ENCODE measurements at places on chromosomes 12 and 14. TPM values are rescaled to one million over a fixed set of nuclear protein-coding genes. Genes with fewer than 3 reads are reported as not detected.

- DNase-seq: no peak
These were observed 68.6 kb downstream of the MARK3 start for GRCh38 chr14:103453791-103454190.

DNA sequence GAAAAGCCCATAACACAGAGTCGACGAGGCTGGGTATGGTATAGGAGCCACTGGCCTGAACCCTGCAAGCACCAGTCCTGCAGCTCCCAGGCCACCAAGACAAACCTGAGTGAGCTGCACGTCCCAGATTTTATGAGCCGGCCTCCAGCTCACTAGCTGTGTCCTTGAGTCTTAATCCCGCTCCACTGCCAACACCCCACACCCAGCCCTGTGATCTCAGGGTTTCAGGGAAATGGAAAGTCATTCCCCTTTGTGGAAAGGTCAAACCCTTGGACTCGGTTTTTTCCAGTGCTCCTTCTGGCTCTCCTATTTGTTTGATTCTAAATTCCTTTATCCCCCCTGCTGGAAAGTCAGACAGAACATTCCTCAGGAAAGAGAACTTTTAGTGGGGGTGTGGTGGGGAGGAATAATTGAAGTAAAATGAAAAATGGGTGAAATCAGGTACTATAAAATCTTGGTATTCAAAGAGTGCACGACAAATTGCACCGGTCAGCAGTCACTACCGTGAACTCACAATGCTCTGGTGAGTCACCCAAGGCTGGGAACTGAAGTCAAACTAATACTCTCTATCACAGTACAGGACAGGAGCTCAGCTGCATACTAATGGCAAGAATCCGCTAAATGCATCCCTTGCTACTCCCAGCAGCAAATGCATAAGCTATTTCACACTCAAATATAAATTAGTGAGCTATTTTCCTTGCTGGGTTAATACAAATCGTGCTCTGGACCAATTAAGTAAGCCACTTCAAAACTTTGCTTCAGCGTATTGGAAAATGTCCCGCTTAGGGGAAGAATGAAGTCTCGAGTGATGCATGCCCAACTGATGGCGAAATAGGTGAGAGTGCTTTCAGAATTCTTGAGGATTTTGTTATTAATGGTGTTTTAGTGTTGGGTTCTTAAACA, 9.0 kb downstream of the PITPNM2 start:
- peak; percentile 79 for DNase-seq

DNA sequence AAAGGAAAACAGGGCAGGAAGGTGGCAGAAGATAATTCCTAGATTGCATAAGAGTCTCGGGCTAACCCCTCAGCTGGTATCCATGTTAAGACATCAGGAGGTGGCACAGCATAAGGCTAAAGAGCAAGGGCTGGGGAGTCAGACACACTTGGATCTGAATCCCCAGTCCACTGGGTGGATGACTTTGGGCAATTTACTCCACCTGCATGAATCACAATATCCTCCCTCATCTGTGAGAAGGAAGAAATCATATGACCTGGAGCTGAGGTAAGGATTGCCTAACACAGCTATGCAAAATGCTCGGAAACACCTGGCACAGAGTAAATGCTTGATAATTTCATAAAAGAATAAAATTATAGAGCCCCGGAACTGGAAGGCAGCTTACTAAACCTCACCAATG, 217.9 kb downstream of the PIK3C2G start:
- DNase-seq: no peak

DNA sequence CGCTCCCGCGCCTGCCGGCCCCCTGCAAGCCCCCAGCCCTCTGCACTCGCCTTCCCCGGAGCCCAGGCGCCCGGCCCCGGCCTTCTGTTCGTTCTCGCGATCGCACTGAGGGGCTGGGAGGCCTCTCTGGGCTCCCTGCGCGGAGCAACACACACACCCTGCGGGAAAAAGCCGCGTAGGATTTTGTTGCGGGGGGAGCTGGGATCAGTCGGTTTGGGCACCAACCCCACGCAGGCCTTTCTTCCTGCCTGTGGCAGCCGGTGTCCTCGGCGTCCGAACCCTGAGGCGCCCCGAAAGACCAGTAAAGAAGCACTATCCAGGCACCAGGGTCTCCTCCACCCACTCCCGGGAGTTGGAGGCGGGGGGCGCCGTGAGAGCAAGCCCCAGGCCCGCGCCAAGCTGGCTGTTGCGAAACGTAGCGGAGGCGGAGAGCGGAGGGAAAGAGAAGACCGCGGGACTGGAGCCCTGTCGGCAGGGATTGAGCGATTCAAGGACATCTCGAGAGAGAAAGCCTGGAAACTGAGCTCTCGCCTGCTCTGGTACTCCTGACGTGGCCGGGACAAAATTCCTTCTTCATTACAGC, 1.9 kb upstream of the HOXC5 start:
- no peak for DNase-seq

GRCh38 chr12:117352206-117352605, 9.2 kb downstream of the NOS1 start:
- no peak for DNase-seq

DNA sequence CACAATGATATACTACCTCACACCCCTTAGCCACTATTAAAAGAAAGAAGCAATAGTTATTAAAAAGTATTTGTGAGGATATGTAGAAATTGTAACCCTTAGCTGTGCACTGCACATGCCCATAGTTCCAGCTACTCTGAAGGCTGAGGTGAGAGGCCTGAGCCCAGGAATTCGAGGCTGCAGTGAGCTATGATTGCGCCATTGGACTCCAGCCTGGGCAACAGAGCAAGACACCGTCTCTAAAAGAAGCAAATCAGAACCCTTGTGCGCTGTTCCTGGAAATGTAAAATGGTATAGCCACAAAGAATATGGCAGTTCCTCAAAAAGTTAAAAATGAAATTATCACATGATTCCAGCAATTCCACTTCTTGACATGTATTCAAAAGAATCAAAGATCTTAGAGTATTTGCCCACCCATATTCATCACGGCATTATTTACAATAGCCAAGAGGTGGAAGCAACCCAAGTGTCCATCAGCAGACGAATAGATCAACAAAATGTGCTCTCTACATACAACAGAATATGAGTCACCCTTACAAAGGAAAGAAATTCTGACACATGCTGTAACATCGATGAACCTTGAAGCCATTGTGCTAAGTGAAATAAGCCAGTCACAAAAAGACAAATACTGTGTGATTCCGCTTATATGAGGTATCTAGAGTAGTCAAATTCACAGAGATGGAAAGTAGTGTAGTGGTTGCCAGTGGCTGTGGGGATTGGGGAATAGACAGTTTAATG, 23.7 kb upstream of the YLPM1 start:
- DNase-seq: no peak

- no peak for DNase-seq
These were observed 8.7 kb downstream of the EMG1 start for GRCh38 chr12:6979453-6979852.

DNA sequence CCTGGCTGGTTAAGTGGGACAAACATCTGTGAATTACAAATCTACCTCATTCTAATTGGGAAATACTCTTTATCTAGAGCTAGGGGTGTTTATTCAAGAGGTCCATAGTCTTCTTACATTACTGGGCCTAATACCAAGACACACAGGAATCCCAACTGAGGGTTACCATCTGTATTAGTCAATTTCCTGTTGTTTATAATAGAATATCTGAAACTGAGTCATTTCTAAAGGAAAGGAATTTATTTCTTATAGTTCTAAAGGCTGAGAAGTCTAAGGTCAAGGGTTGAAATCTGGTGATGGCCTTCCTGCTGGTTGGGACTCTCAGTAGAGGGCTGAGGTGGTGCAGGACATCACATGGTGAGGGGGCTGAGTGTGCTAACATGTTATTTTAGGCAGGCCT, 36.0 kb downstream of the RTRAF start:
- DNase-seq: no peak

DNA sequence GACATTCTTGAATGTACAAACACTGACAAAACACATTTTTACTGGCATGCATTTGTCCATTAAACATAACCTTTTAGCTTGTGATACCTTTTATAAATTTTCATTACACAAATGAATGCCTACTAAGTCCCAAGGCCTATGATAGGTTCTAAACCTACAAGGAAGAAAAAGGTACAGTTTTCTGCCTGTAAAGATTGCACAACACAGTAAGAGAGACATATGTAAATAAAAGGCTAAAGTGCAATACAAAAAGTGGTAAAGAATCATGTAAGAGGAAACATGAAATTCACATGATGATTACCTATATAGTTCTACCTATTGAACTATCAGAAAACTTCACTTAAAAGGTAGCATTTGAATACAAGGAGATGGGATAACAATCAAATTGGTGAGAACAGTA, 14.6 kb upstream of the ARID4A start:
- DNase-seq: no peak

DNA sequence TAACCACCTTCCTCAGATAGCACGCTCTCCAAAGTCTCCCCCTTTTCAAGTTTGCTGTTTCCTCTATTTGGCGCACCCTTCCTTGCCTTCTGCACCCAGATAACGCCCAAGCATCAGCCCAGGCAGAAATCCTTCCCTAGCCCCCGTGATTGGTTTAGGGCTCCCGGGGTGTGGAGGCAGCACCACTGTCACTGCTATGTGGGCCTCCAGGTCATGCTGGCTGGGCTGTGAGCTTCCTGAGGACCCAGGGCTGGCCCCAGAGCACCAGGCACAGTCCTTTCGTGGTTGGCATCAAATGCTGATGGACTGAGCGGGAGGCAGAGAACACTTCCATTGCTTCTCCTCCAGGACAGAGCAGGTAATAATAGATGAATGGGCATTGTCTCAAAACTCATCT, 311.4 kb downstream of the BCL11B start:
- no peak for DNase-seq

DNA sequence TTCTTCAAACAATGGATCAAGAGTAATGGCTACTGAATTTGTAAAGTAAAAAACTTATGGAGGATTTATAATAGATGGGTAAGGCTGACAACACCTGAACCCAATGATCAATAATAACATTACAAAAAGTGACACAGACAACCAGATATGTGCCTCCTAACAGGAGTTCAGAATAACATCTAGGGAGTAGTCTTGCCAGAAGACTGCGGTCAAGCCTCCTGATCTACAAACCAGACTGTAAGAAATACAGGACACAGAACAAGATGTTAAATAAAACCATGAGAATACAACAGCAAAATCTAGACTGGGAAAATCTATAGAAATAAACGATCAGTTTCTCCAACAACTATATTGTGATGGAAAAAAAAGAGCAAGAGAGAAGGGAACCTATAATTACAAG, 262.6 kb upstream of the TMTC1 start:
- no peak for DNase-seq

DNA sequence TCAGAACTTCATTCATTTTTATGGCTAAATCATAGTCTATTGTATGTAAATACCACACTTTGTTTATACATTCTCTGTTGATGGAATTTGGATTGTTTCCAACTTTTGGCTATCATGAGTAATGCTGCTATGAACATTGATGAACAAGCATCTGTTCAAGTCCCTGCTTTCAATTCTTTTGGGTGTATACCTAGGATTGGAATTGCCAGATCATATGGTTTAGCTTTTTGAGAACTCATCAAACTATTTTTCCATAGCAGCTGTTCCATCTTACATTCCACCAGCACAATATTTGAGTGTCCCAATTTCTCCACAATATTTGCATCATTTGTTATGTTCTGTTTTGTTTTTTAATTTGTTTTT, 52.3 kb upstream of the CCND2 start:
- DNase-seq: no peak

GRCh38 chr12:29883941-29884554, 100.3 kb upstream of the TMTC1 start:
- no peak for DNase-seq

The RNASE3 gene
- total RNA-seq: not detected

The PDE3A gene
- 66.8 TPM for total RNA-seq

The ARF3 gene
- total RNA-seq: 90.5 TPM

The MYO1H gene
- 2.0 TPM for total RNA-seq

The OR4E2 gene
- total RNA-seq: not detected
